NCI-H2171 treated with DMSO at 0.1 percent for 48 hours (cell line): ENCODE measurements at places on chromosomes 12 and 14.
A peak's percentile ranks its signal among the peaks of the same experiment; 100 is the strongest.

DNA sequence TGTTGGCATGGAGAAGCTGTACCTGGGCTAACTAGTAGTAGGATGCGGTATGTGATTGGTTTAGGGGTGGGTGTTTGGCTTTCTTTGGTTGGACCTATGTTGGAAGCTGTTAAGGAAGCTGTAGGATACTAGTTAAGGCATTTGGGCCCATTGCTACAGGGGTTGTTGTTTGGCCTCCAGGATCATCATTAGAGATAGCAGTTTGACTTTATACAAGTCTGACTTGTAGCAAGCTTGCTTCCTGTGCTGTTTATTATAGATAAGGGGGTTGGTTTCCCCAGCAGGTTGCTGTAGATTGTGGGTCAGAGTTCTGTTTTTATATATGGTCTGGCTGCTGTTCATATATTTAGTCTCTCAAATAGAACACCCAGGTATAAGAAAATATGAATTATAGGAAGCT lies 1.4 kb upstream of the PRIM1 start:
- DNase-seq, result no peak

GRCh38 chr12:16658699-16659098 lies 52.7 kb upstream of the LMO3 start:
- DNase-seq, result no peak

GRCh38 chr14:89428173-89428523 lies 11.1 kb upstream of the FOXN3 start:
- no peak for DNase-seq

DNA sequence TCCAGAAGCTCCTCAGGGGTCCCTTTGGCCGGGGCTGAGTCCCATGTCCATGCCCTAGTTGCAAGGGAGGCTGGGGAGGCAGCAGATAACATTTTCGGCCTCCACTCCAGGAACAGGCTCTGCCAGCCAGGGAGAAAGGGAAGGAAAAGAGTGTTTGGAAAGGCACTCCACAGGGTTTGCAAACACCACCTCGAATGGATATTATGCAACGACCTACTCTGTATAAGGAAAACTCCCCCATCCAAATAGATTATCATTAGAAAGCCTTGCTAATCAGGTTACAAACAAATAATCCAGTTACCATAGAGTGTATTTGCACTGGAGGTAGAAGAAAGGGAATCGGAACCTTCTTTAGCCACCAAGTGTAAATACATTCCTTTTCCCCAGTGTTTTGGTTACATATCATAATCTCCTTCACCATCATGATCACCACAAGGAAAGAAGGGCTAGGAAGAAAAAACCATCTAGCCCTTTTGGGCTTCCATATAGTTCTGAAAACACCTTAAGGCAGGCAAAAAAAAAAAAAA lies 40.4 kb downstream of the TMCC3 start:
- DNase-seq, result no peak

- no peak for DNase-seq
Measured at GRCh38 chr12:26380897-26381296, 185.5 kb downstream of the SSPN start.

DNA sequence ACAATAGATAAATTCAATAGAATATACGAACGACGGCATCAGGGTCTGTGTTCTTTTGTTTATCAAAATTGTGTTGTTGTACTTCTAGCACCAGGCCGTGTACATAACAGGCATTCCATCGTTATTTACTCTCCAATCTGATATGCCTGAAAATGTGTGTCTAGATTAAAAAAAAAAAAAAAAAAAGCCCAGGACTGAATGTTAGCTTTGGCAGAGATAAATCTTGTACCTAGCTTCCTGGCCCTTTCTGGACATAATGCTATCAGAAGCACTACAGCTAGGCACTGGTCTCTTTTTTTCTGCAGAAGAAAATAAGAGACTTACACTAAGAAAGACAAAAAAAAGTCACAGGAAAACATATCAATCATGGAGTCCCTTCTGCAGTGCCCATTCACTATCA lies 37.0 kb downstream of the CDKL1 start:
- no peak for DNase-seq

- DNase-seq, result no peak
Measured at GRCh38 chr12:75944097-75944904, 87.3 kb downstream of the PHLDA1 start.

DNA sequence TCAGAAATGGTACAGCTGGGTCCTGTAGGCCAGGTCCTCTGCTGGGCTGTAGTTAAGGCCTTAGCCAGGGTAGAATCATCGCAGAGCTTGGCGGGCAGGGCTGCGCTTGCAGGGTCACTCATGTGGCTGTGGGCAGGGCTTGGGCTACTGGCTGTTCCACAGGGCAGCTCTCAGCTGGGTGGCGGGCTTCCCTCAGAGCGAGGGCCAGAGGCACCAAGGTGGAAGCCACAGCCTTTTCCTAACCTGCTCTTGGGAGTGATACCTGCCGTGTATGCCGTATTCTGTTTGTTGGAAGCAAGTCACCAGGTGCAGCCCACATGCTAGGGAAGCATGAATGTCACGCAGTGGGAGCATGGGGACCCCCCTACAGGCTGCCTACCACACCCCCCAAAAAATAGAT lies 69.8 kb upstream of the RIN3 start:
- no peak for DNase-seq

DNA sequence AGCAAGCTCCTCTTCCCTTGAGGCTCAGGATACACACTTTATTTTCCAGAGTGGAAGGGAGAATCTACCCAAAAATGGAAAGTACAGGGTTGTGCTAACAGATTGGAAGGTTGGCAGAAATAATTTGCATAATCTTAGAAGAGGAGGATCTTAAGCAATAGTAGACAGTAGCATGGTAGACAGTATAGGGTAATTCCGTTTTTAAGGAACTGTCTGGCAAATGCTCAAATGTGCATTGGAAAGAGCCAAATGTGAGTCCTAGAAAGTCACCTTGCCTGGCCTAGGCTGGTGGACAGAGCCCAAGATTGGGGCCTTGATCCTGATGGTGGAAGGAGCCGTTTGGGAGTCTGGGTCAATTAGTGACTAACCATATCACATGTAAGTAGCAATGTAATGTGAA lies 13.1 kb upstream of the CARMIL3 start:
- DNase-seq, result no peak

DNA sequence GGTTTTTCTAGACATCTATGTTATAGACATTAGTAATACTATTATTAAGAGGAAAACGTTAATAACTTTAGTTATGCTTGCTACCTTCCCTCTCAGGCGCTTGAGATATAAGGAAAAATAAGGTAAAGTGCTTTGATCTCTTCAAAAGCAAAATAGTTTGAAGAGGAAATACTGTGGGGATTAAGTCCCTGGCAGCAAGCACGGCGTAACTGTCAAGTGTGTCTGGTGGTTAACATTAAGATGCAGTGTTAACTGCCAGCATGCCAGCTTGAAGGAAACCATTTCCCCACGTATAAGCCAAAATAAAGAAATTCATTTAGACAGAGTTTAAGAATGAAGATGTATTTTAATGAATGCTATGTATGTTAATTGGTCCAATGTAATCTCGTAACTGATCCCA lies 31.8 kb downstream of the PELI2 start:
- no peak for DNase-seq

GRCh38 chr14:104739546-104740516 lies 13.1 kb upstream of the SIVA1 start:
- no peak for DNase-seq

DNA sequence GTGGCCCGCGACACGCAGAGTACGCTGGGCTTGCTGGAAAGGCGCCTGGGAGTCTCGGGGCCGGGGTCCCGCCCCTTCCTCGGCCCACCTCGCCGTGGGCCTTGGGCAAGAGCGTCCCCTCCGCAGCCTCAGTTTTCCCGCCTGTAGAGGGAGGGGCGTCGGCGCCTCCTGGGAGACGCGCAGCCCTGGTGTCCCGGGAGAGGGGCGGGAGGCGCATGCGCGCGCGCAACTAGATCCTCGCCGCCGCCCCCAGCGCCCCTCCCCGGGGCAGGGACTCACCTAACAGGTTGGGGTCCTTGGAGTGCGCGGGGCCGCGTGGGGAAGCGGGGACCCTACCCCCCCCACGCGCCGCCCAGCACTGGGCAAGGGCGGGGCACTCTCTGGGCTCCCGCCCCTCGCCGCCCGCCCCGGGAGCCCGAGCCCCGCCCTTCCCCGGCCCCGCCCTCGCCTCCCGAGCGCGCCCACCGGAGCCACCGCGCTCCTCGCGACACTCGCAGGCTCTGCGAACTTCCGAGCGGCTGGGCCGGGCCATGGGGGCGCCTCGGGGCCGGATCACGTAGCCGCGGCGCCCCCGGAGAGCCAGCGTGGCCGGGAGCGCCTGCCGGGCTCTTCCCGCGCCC lies at the start of gene KIF26A:
TSS of gene KIF26A (plus strand) at position 490 of the 620 bp plus-strand sequence. CDS start 136 bp downstream, outside the sequence.
- peak; percentile 82 for DNase-seq

- no peak for DNase-seq
Measured at GRCh38 chr14:101875727-101876554, 88.4 kb upstream of the DYNC1H1 start.

GRCh38 chr12:88985631-88986030 lies 366.7 kb downstream of the DUSP6 start:
- no peak for DNase-seq
